Ammon's horn (tissue), 1 donor: ENCODE measurements at places on chromosomes 16 and 17.

GRCh38 chr17:77736721-77737120, 221.8 kb upstream of the TNRC6C start:
- DNase-seq: no peak

- DNase-seq: no peak
Measured at GRCh38 chr16:64098451-64098850, 1023.4 kb downstream of the CDH11 start.

GRCh38 chr16:56643833-56644232, 5.4 kb downstream of the MT1A start:
- no peak for DNase-seq

GRCh38 chr17:10739386-10739785, 9.6 kb upstream of the TMEM220 start:
- DNase-seq: no peak

DNA sequence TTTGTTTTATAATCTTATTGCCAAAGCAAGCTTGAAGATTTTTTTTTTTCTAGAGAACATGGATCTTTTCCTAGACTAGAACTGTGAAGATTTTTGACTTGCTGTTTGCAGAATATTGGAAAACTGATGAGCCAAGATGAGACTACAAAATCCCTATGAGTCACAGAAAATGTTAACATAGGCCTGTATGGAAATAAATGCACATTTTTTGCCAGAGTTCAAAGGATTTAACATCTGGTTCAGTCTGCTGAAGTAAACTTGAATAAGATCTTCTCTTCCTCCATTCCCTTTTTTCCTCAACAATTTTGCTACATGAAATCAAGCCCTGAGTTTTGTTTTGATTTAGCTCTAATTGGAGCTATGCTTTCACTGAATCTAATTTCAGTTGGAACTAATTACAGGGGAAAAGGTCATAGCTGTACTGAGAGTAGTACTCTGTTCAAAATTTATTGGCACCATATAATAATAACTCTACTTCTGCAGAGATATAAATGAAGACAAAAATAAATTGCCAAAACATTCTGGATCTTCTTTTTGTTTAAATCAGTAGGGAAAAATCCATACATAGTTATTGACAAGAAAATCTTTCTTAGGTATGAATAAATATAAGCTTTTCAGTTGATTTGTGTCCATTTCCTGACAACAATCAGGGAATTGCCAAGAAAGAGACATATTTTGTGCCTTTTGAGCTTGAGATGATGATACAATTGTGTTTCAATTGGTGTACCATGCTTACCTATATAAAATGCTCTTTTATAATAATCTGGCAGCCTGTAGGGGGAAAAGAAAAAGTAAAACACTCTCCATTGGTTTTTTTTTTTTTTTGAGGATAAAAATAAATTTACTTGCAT, 387.5 kb upstream of the GOT2 start:
- DNase-seq: no peak

- DNase-seq: no peak
Measured at GRCh38 chr17:37086948-37087347, 138.2 kb downstream of the AATF start.

DNA sequence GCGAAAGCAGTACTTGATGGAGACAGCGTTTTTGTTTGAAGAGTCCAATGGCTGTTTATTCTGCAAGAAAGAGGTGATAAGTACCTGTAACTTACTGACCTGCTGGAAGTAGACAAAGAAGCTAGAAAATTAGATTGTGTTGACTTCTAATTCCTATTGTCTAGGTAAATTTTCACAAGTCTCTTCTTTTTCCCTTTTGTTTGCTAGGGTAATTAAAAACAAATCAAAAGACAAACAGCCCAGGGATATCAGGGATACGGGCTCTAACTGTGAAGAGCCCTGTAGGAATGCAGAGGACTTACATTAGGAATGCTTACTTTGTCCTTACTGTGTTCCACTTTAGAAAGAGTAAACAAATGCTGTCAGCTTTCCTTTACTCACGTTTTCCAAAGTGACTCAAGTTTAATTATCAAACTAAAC, 7.0 kb downstream of the PSME3IP1 start:
- DNase-seq: no peak

DNA sequence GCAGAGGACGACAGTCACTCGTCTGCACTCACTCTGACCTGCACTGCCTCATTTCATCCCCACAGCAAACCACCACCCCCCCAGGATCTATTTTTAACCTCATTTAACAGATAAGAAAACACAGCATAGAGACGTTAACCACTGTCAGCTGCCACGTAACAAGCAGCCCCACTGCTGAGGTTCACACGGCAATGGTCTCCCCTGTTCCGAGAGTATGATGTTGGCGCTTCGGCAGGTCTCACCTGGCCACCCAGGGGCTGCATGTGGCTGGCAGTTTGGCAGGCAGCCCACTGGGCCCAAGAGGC, 16.1 kb downstream of the ZNF469 start:
- DNase-seq: no peak

- no peak for DNase-seq
Measured at GRCh38 chr17:9286434-9286833, 265.1 kb downstream of the NTN1 start.

- no peak for DNase-seq
Measured at GRCh38 chr17:39622380-39623006, 4.3 kb upstream of the PPP1R1B start.

- DNase-seq: no peak
Measured at GRCh38 chr17:53039981-53040380, 782.7 kb upstream of the KIF2B start.

GRCh38 chr17:7471729-7472128, 7.7 kb downstream of the ZBTB4 start:
- DNase-seq: no peak

DNA sequence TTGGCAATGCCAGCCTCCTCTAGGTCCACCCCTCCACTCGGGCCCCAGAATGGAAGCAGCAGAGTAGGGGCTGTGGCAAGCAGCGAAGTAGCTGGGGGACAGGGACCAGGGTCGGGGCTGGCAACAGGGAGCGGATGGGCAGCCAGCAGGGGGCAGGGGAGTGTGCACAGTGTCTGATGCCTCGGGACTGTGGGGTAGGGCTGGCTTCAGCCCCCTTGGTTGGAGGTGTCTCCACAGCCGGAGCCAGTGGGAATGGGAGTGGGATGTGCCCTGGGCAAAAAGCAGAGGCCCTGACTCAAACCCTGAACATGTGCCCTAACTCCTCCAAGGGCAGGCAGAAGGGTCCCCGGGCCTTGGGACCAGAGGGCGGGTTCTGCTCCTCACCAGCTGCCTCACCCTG, 18.5 kb upstream of the ARHGAP27 start:
- DNase-seq: no peak

- no peak for DNase-seq
Measured at GRCh38 chr16:30054451-30054850, 11.1 kb upstream of the ALDOA start.

- DNase-seq: no peak
Measured at GRCh38 chr16:2469399-2470233, 1.5 kb upstream of the NTN3 start.

GRCh38 chr17:60392042-60392844, at the start of gene USP32:
Gene USP32, minus strand, starts transcription at chr17:60392133. Its CDS starts 194 bp downstream, at chr17:60391939.
- DNase-seq: peak; percentile 96

DNA sequence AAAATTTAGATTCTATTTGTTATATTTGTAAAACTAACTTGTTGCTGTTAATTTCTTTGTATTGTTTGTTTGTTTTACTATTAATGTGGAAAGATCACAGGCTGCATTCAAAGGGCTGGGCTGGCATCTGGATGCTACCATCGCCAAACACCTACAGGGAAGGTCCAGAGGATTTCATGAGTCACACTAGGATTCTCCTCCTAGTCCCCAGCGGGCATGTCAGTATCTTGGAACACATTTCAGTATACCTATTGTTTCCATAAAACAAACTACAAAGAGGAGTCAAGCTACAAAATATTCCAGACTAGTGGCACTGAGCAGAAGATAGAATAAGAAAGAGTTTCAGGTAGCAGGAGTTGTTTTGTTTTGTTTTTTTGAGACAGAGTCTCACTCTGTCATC, 55.3 kb downstream of the NOG start:
- no peak for DNase-seq

GRCh38 chr16:7113949-7114348, 218.7 kb upstream of the RBFOX1 start:
- DNase-seq: no peak

DNA sequence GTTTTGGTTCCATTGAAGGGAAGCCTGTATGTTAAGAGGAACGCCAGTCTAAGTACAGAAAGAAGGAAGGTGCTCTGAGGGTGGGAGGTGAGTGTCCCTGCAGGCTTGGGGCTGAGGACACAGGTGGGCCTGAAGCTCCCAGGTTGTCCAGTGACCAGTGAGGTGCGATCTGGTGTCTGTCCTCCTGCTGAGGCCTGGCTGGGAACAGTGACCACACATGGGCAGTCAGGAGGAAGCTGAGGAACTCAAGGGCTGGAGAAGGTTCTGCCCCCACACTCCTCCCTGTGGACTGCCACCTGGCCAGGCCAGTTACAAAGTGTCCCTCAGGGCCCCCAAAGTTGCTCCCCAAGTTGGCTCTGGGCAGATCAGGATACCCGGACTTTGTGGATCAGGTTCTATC, 102.1 kb downstream of the N4BP1 start:
- no peak for DNase-seq

GRCh38 chr16:80231888-80232287, 308.9 kb upstream of the DYNLRB2 start:
- DNase-seq: no peak

GRCh38 chr17:72185564-72185963, 64.7 kb downstream of the SOX9 start:
- DNase-seq: no peak

DNA sequence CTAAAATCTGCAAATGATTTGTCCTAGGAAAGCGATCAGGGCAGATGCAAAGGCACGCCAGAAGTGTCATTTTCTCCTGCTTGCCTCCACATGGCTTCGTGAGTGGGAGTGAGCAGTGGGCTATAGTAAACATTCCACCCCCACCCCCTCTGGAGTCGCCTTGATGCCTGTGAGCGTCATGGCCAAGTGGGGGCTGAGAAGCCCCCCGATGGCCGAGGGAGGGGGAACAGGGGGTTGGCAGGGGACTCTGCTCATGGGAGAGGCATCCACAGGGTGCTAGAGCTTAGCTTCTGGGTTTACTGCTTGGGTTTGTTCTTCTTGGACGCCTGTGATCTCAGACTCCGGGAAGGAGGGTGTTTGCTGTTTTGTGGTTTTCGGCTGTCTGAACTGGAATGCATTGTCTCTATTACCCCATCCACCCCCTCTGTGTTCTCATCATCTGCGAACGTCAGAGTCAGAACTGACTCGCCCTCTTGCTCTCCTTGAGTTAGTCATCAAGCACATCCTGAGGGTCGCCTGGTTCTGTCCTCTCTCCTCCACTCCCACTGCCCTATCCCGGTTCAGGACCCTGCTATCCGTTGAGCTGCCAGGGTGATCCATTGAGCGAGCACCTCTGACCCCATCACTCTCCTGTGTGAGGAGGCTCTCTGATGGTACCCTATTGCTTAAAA, 15.4 kb downstream of the TNS4 start:
- no peak for DNase-seq

DNA sequence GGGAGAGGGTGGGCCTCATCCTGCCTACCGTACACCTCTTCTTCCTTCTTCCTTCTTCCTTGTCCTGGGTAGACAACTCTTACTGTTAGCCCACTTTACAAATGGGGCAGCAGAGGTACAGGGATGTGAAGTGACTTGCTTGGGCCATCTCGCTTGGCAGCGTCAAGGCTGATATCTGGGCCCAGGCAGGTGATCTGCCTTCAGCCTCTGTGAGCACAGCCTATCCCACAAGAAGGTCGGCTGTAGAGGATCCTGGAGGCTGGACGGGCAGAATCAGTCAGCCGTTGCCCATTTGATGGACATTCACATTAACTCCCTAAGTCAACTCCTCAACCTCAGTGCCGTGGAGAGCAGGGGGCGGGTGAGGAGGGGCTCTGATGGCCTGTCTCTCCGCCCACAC, 317.3 kb downstream of the CPPED1 start:
- no peak for DNase-seq

DNA sequence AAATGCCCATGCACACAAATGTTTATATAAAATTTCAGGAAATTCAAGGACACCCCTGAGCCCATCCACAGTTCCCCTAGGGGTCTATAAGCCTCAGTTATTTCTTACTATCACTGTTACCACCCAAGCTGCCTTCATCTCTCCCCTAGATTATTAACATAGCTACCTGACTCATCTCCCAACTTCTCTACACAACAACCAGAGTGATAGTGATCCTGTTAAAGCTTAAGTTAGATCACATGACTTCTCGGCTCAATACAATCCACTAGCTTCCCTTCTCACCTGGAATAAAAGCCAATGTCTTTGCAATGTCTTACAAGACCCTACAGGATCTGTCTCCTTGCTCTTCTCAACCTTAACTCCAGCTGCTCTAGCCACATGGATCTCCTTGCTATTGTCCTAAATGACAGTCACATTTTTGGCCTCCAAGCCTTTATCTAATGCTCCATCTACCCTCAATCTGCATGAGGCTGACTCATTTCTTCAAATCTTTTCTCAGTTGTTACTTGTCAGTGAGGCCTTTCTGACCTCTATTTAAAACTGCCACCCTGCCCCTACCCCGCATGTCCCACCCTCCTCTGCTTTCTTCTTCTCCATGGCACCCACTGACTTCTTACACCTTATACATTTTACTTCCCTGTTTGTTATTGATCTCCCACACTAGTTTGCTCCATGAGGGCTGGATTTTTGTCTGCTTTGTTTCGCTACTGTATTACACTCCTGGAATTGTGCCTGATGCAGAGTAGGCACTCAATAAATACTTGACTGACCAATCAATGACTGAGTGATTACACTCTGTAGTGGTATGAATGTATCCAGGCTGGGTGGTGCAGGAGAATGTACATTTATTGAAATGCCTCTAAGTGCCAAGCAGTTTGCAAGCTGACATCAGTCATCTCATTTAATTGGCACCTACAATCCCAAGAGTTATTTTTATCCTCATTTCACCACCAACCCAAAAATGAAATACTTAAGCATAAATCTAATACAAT, 5.2 kb upstream of the LIG3 start:
- DNase-seq: no peak

GRCh38 chr17:57294101-57294500, 37.8 kb downstream of the MSI2 start:
- DNase-seq: no peak

GRCh38 chr17:68624381-68624780, 23.2 kb upstream of the FAM20A start:
- DNase-seq: no peak

DNA sequence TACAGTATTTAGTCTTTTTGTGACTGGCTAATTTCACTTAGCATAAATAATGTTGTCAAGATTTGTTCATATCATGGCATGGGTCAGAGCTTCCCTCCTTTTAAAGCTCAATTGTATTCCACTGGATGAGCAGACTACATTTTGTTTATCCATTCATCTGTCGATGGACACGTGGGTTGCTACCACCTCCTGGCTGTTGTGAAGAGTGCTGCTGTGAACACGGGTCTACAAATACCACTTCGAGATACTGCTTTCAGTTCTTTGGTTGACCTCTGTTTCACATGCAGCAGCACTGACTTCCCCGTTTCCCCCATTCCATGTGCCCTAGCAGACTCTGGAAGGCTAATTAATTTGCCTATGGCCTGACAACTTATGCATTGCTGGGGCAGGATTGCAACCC, 285.4 kb downstream of the SHISA9 start:
- DNase-seq: no peak
